ENCODE measurements at places on chromosomes 2 and 18. TPM values are rescaled to one million over a fixed set of nuclear protein-coding genes. Genes with fewer than 3 reads are reported as not detected.

DNA sequence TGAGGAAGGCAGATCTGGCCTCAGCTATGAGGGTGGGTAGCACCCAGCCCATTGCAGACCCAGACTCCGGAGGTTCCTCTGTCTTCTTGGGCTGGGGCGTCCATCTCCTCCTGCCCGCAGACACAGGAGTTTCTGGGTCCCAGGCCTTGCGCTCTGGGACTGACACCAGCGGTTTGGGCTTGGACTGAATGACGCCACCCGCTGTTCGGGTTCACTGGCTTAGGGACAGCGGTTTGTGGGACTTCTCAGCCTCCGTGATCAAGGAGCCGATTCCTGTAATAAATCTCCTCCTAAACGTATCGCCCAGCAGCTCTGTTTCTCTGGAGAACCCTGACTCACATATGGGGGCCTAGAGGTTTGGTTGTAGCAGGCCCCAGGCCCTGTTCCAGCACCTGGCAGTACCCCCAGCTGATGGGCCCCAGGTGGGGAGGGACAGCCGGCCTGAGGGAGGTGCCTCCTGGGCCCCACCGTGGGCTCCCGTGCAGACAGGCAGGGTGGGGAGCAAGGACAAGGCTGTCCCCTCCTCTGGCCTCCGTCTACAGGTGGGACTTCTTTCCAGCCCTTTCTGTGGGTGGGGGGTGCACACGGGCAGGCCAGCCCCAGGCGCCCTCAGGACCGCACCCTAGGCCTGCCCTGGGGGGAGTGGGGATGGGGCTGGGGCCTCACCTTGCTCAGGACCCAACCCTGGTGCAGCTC lies 4.5 kb upstream of the AQP12A start:
- no peaks in the 10 kb centered on the region for H3K36me3 ChIP-seq
- peaks cover 5% of the 10 kb centered on the region for H3K27me3 ChIP-seq
- H3K27ac ChIP-seq, result no peak overlapping the region
- no peak for DNase-seq

DNA sequence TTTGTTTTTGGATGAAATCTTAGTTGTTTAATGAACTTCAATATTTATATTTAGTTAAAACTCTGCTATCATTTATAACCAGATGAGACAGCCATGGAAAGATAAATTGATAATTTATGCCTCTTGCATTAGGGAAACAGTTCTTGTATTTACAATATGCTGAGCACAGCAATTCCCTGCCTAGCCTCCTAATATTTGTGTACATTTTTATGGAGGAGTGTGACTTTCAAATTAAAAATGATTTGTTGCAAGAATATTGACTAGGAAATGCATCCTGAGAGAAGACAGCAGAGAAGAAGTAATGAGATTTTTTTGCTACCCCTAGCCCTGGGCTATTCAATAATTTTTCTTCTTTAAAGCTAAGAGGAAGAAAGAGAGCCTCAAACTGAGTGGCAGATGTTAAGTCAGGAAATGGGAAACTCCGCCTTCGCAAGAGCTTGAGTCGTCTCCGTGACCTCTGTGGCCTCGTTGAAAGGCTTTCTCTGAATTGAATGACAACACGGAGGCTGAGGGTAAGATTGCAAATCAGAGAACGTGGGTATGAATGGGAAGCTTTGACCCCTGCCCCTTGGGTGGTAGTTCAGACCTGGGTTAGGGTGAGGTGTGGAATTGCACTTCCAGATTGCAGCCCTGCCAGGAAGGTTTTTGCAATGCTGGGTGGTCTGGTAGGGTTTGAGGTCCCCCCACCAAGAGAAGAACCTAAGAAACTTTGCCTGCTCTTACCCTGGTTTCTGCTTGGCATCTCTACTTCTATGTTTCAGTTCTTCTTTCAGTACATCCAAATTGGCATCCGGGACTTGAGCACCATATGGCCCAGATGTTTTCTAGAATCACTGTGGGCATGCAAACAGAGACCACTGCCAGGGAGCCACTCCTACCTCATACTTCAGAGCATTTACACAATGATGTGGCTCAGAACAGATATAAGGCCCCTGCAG lies 210.3 kb upstream of the RBMS1 start:
- peaks cover 17% of the 10 kb centered on the region for H3K4me1 ChIP-seq
- no peaks in the 10 kb centered on the region for H3K36me3 ChIP-seq
- peak; percentile 19 for DNase-seq
- peak overlapping the region; percentile 73 for H3K27ac ChIP-seq
- no peaks in the 10 kb centered on the region for H3K27me3 ChIP-seq

- DNase-seq, result no peak
- H3K4me1 ChIP-seq, result no peaks in the 10 kb centered on the region
- H3K27ac ChIP-seq, result no peak overlapping the region
- no peak overlapping the region for H3K4me3 ChIP-seq
Measured at GRCh38 chr2:12652723-12653122, 64.0 kb upstream of the TRIB2 start.

GRCh38 chr18:75139226-75139911 lies 69.6 kb downstream of the PTGR3 start:
- H3K27me3 ChIP-seq, result peaks cover 4% of the 10 kb centered on the region
- H3K36me3 ChIP-seq, result no peaks in the 10 kb centered on the region
- H3K4me3 ChIP-seq, result no peak overlapping the region
- no peak overlapping the region for H3K27ac ChIP-seq
- DNase-seq, result no peak

DNA sequence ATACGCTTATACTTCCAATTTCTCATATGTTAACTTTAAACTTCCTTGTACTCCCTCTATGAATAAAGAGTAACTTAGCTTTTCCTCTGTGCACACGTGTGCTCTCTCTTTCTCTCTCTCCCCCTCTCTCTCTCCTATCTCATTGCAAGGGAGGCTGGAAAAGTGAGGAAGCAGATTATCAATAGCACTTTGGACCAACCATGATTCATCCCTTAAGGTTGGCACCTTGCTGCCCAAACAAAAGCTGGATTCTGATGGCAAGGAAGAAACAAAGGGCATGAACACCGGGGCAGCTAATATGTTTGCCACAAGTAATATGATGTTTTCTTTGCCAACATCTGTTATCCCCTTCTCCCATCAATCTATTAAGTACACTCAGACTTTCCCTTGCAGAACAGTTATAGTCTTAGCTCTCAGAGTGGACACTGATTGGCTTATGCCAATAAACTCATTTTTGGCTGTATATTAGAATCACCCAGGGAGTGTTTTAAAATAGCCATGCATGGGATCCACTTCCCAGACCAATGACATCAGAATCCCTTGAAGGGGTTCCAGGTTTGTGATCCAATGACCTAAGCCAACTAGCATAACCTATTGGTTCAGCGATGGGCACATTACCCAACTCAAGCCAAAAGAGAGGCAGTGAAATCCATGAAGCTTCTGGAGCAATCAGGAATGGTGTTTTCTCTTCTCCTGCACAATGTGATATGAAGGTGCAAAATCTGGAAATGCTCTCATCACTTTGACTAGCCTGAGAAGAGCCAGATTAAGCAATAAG lies 60.3 kb downstream of the MREG start:
- H3K4me3 ChIP-seq, result no peak overlapping the region
- DNase-seq, result no peak
- H3K27me3 ChIP-seq, result no peaks in the 10 kb centered on the region
- H3K36me3 ChIP-seq, result peaks cover 6% of the 10 kb centered on the region
- no peak overlapping the region for H3K27ac ChIP-seq

DNA sequence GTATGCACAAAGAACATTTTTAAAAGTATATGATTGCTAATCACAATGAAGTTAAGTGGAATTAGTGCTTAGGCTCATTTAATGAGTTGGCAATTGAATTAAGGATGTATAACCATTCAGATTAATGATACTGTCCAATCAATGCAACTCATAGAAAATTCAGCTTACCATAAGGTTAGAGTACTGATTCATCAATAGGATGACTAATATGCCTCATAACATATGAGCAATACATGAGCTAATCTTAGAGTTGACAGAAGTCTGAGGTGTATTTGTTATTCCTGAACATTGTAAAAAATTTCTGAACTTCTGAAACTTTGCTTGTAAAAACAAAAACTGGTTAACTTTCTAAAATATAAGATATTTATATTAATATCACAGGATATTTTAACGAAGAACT lies 118.3 kb upstream of the NETO1 start:
- DNase-seq, result no peak
- no peaks in the 10 kb centered on the region for H3K4me1 ChIP-seq
- no peaks in the 10 kb centered on the region for H3K27me3 ChIP-seq
- no peaks in the 10 kb centered on the region for H3K36me3 ChIP-seq
- no peak overlapping the region for H3K27ac ChIP-seq

GRCh38 chr2:39991298-39991697 lies 212.2 kb upstream of the THUMPD2 start:
- H3K4me1 ChIP-seq, result no peaks in the 10 kb centered on the region
- no peak overlapping the region for H3K4me3 ChIP-seq

DNA sequence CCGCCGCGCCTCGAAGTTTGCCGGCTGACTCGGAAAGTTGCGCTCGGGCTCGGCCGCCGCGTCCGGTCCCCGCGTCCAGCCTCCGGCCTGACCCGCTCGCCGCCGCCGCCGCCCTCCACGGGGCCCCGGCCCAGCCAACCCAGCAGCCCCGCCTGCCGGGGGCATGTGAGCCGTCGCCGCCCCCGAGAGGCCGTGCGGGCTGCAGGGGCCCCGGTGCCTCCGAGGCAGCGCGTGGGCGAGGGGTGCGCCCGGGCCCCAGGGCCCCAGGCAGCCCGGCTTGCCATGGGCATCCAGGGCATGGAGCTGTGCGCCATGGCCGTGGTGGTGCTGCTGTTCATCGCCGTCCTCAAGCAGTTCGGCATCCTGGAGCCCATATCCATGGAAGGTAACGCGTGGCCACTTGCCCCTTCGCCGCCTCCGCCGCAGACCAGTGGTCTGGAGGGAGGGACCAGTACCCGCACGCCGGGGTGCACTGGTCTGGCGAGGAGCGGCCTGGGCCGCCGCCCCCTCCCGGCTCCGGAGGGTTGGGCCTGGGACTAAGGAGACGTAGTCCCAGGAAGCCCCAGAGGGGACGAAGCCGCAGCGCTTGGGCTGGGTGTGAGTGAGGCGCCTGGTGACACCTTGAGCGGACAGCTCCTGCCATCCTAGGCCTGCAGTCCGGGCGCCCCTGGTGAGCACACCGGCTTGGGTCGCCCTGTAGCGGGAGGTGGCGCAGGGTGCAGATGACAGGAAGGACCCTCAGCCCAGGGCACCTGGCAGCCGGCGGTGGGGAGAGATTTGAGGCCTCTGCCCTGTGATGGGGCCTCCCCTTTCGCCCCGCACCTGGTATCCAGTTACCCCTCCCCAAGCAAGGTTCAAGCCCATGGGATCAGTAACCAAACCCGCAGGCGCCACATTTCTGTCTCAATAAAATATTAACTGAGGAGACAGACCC lies 49.9 kb downstream of the KCNIP3 start:
- H3K36me3 ChIP-seq, result no peaks in the 10 kb centered on the region
- H3K27me3 ChIP-seq, result peaks cover 37% of the 10 kb centered on the region
- peak overlapping the region; percentile 53 for H3K4me3 ChIP-seq

- H3K4me3 ChIP-seq, result peak overlapping the region; percentile 50
- no peaks in the 10 kb centered on the region for H3K36me3 ChIP-seq
- H3K4me1 ChIP-seq, result peaks cover 62% of the 10 kb centered on the region
- no peaks in the 10 kb centered on the region for H3K27me3 ChIP-seq
Measured at GRCh38 chr2:64328415-64328722, 125.6 kb upstream of the LGALSL start.

- no peaks in the 10 kb centered on the region for H3K27me3 ChIP-seq
- H3K27ac ChIP-seq, result peak overlapping the region; percentile 54
- H3K36me3 ChIP-seq, result peaks cover 7% of the 10 kb centered on the region
Measured at GRCh38 chr2:60385648-60386047, 167.8 kb downstream of the BCL11A start.

DNA sequence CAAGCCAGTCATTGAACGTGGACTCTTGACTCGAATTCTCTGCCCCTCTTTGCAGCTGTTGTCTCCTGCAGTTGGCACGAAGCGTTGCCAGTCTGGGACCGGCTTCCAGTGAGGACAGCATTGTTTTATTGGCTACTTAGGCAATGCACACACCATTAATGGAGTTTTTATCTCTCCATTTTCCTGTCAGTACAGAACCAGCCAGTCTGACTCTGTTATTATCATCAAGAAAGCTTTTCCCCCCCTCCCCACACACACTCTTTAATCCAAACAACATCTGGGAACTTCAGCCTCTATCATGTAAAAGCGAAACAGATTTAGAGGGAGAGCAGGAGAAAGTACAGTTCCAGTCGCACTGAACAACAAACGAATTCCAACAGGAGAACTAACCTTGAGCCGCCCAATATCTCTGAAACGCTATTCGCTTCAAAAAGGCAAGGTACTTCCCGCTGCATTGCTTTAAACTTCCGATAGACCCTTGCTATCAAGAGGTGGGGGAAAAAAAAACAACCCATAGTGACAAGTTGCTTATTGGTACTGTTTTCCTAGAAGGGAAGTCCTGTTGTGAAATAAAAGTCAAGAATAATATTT lies 38.2 kb downstream of the ACVR1 start:
- H3K4me1 ChIP-seq, result peaks cover 4% of the 10 kb centered on the region
- DNase-seq, result no peak
- no peak overlapping the region for H3K27ac ChIP-seq
- no peaks in the 10 kb centered on the region for H3K27me3 ChIP-seq
- no peak overlapping the region for H3K4me3 ChIP-seq
- H3K36me3 ChIP-seq, result no peaks in the 10 kb centered on the region

GRCh38 chr18:36756242-36756641 lies 72.6 kb downstream of the TPGS2 start:
- DNase-seq, result no peak

DNA sequence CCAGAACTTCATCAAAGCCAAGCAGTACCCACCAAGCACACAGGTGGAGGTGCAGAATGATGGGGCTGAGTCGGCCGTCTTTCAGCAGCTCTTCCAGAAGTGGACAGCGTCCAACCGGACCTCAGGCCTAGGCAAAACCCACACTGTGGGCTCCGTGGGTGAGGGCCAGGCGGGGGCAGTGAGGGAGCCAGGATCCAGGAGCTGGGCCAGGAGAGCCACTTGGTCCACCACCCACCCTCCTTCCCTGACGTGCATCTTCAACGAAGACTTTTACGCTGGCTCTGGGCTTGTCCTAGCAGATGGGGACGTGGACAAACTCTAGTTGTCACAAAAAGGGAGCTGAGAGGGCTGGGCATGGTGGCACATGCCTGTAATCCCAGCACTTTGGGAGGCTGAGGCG lies 11.8 kb downstream of the VIL1 start:
- no peak for DNase-seq
- H3K4me3 ChIP-seq, result no peak overlapping the region
- H3K27ac ChIP-seq, result no peak overlapping the region
- H3K4me1 ChIP-seq, result no peaks in the 10 kb centered on the region
- H3K27me3 ChIP-seq, result no peaks in the 10 kb centered on the region

- H3K27ac ChIP-seq, result no peak overlapping the region
- no peak overlapping the region for H3K4me3 ChIP-seq
- peaks cover 3% of the 10 kb centered on the region for H3K4me1 ChIP-seq
- no peaks in the 10 kb centered on the region for H3K36me3 ChIP-seq
- DNase-seq, result no peak
- no peaks in the 10 kb centered on the region for H3K27me3 ChIP-seq
Measured at GRCh38 chr2:149630445-149630844, 42.9 kb upstream of the MMADHC start.

GRCh38 chr2:33002863-33003262 lies 56.1 kb downstream of the LTBP1 start:
- H3K4me1 ChIP-seq, result no peaks in the 10 kb centered on the region
- no peak overlapping the region for H3K4me3 ChIP-seq
- no peaks in the 10 kb centered on the region for H3K27me3 ChIP-seq
- no peak overlapping the region for H3K27ac ChIP-seq

Gene SPTBN1
- 83.2 TPM for total RNA-seq

Gene CGREF1
- total RNA-seq, result 0.31 TPM

Gene CAPN14
- total RNA-seq, result 3.3 TPM

Gene KCNS3
- total RNA-seq, result 1.1 TPM

Gene TMEM169
- 0.40 TPM for total RNA-seq

Gene UGT1A10
- total RNA-seq, result not detected

Gene ALK
- not detected for total RNA-seq

Gene RGPD3
- 0.27 TPM for total RNA-seq

Measured in activated B cell treated with CpG ODN at 0.5 μM for 24 hours (primary cell).